Activated T-helper 2 cell treated with anti-CD3 and anti-CD28 coated beads, Interferon-gamma antibody, Interleukin-2, Interleukin-4, amounts not matched to agents 10 μg/mL and 5 μg/mL and 100 μg/mL, durations not matched to agents 14 hours and 24 hours and 36 hours (primary cell): ENCODE measurements at places on chromosomes 7 and 10.

GRCh38 chr7:2049782-2050510 is 182.8 kb downstream of the MAD1L1 start:
- DNase-seq, result no peak

- no peak for DNase-seq
Measured at GRCh38 chr10:111392159-111392558, 315.3 kb downstream of the ADRA2A start.

GRCh38 chr10:51658000-51658399 is 41.4 kb downstream of the CSTF2T start:
- DNase-seq, result no peak

GRCh38 chr10:122323189-122323588 is 51.3 kb upstream of the PLEKHA1 start:
- DNase-seq, result no peak

- no peak for DNase-seq
Measured at GRCh38 chr10:42177077-42177792, 461.1 kb downstream of the ZNF33B start.

- DNase-seq, result no peak
Measured at GRCh38 chr10:14093730-14094484, 236.8 kb downstream of the FRMD4A start.

DNA sequence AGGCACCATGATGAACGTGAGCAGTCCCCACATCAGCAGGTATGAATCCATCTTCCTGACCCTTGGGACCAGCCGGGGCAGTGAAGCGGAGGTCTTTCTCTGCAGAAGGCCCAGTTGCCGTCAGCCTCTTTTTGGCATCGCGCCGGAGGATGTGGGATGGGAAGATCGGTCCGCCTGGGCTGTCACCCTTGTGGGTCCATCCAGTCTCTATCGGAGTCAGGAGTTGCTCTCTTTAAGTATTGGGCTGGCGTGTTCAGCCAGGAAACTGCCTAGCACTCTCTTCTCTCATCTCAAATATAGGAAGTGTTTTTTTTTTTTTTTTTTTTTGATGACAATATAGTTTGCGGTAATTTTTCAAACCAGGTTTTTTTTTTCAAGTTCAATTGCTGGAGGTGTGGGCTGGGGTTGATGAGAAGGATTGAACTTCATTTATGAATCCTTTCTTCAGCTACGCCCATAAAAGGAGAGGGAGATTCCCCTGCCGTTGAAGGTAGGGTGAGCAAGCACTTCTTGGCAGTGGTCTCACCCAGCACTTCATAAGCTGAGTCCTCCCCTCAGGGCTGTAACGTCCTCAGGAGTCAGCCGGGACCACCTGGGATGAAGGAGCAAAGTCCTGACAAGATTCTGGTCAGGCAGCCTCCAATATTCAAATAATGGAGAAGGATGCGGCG is at the start of gene IL2RA:
Gene IL2RA (minus strand): TSS at position 267 of the 671 bp plus-strand sequence. CDS start 216 bp downstream, at position 51.
- DNase-seq, result peak; percentile 61

DNA sequence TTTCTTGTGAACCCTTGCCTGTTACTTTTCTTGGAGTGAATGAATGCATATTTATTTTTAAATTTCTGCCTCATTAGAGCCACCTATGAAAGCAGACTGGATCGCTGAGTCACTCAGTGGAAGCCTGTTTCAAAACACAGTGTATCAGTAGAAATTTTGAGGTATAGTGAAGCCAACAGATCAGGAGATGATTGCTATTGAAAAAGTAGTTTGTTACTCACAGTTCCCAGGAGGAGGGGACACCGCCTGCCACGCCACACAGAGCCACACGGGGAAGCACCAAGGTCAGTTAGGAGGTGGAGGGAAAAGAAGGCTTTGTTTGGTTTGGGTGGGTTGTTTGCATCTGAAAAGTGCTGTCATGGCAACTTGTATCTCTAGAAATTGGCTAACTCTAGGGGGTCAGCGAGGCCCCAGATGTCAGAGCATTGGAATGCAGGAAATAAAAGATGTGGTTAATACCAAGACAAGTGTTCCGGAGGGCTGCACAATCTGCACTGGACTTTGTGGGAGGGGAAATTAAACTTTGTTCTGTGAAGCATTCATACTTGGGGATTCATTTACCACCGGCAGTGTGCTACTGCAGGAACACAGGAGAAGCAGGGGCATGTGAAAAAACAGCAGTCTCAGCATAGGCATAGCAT is 106.4 kb upstream of the SDK1 start:
- DNase-seq, result no peak

DNA sequence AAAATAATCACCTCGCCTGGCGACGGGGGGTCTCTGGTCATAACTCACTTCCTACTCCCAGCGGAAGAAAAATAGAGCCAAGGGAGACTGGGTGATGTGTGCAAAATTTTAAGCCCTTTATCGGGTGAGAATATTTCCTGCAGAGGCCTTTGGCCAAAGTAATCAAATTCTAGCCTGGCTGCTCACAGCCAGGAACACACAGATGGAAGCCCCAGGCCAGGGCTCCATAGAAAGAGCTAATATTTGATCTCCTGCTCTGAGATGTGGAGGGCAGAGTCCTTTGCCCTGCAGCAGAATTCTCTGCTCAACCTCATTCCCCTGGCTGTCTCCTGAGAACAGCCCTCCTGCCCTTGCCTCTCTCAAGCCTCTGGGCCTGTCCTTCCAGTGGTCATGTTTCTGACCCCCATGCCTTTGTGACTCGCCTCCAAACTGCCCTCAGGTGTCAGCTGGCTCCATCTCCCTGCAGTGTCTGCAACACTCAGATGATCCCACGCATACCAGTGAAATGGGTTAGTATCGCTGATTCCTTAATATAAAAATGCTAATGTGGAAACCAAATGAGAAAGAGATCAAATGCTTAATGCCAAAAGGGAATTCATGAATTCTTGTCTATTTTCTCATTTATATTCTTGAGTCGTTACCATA is 34.5 kb downstream of the FRMD4A start:
- DNase-seq, result no peak

GRCh38 chr10:126393076-126393475 is 4.8 kb upstream of the ADAM12 start:
- DNase-seq, result no peak

- no peak for DNase-seq
Measured at GRCh38 chr10:131620314-131620713, 280.5 kb upstream of the PPP2R2D start.

DNA sequence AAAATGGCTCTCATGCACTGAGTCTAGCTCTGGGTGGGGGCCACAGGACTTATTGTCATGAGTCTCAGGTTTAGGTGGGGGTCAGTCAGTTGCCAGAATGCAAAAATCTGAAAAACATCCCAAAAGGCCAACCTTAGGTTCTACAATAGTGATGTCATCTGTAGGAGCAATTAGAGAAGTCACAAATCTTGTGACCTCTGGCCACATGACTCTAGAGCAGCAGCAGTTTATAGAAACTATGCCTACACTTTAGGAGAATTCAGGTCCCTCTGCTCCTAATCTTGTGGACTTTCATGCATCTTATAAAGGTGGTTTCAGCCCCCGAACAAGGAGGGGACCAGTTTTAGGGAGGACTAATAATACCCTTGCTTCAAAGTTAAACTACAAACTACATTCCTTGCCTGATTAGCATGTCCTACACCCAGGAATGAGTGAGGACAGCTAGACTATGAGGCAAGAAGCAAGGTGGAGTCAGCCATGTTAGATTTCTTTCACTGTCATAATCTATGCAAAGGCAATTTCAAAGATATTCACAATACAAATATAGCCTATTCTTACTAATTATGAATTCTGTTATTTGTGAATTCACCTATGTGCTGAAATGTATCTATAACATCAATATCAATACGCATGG is 123.5 kb upstream of the ADCY1 start:
- no peak for DNase-seq

DNA sequence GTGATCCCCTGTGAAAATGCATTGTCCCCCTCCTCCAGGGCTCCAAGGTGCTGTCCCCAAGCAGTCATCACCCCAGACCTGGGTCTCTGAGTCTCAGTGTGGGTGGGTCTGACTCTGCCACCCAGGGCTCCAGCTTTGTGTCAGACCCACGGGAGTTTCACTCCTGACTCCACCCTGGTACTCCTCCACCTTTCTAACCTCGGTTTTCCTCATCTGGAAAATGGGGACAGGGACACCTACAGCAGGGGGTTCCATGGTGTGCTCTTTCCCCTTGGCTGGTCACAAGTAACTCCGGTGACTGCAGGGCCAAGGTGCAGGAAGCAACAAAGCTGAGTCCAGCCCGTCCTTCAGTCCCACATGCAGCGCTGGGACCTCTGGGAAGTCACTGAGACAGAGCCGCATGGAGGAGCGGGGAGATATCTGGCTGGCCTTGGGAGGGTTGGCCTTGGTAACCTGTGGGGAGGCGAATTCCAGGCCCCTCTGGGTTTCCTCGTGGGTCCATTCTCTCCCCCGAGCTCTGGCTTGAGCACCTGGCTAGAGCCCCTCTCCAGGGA is 41.8 kb upstream of the RABGEF1 start:
- DNase-seq, result no peak

DNA sequence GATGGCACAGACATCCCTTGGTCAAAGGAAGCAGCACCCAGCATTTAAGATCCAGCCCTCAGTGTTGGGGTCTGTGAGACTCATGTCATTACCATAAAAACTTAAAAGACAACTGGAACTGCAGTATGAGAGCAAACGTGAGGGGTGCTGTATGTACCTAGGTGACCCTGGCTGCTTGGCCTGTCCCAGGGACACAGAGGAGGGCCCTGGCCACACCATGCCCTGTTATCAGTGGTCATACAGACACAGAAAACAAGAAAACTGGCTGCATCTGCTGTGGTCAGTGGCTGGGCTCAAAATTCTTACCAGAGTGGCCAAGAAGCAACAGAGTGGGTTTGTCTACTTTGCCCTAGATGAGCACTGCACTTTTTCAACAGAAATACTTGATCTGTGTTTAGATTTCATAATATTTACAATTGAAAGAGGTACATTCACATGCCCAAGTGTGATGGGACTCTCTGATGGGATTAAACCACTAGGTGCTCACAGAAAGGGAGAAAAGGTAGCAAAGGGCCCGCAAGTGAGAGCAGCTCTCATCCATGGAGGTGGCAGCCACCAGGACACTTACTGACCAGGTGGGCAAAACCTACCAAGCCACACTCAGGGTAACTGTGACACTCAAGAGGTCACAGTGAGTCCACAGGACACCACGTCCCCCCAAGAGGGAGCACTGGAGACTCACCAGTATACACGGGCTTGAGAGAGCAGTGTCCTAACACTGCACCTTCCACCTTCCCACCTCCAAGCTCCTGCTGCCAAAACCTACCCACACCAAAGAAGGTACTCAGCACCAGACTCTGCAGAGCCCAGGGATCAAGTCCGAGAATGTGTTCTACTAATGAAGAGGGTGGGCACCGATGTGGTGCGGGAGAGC is 68.1 kb upstream of the CAMK2B start:
- no peak for DNase-seq

- DNase-seq, result no peak
Measured at GRCh38 chr10:2760736-2761135, 306.6 kb upstream of the PFKP start.

DNA sequence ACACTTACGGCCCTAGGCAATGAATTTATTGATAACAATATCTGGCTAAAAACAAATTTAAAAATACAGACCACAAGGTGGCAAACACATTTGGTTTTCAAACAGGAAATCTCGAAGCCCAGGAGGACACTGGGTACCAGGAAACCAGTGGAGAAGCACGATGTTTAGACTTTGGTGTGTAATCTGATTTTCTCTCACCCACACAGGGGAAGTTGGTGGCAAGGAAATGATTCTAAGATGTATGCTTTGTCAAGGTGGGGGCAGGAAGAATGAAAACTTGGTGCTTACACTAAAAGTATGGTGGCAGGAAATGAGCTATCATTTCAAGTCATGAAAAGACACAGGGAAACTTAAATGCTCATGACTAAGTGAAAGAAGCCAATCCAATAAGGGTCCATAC is 113.2 kb upstream of the ANKRD1 start:
- DNase-seq, result peak; percentile 22

GRCh38 chr7:66150471-66150870 is 35.8 kb downstream of the CRCP start:
- DNase-seq, result no peak

GRCh38 chr7:5596046-5596895 is 172.6 kb upstream of the TNRC18 start:
- DNase-seq, result peak; percentile 58
